H9 (cell line): ENCODE measurements at places on chromosomes 12 and 14.

- peak; percentile 59 for DNase-seq
Measured at GRCh38 chr12:89707703-89708564, 704 bp downstream of the ATP2B1 start.

GRCh38 chr14:35380794-35381193 lies 23.8 kb downstream of the NFKBIA start:
- no peak for DNase-seq

DNA sequence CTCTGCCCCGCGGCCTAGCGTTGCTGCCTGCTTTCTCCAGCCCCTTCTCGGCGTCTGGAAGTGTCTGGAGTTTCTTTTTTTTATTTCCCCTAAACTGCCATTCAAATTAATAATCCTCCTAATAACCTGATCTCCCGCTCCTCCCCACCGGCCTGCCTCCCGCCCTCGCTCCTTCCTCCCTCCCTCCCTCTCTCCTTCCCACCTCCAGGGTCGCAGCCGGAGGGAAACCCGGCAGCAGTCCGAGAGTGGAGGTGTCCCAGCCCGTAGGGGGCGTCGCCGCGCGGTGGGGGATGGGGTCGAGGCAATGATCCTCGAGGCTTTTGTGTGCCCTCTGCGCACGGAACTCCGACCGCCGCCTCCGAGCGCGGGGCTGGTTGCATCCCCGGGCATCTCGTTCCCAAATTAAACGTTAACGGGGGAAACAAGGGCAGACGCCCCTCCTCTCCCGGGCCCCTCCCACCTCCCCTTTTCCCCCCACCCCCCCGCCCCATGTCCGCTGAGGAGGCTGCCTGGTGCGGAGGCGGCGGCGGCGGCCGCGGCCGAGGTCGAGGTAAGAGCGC lies 1.0 kb upstream of the SOCS2 start:
- DNase-seq: peak; percentile 94

- DNase-seq: no peak
Measured at GRCh38 chr14:62133776-62134550, 371.7 kb downstream of the SNAPC1 start.

DNA sequence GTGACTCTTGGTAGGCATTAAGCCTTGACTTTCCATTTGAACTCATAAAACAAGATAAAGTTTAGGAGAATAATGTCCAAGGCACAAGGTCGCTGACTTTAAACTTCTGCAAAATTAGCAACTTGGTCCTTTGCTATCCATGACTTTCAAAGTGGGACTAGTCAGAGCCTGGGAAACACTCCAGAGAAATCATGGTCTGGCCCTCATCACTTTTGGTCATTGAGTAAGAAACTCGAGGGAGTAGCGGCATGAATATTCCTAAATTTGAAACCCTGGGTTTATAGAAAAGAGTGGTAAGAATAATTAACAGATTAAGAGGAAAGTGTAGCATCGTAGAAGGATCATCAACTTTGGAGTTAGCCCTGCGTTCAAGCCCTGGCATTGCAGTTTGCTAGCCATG lies 16.9 kb upstream of the APPL2 start:
- no peak for DNase-seq

- peak; percentile 95 for DNase-seq
Measured at GRCh38 chr12:94560431-94561221, 89.7 kb downstream of the TMCC3 start.

GRCh38 chr12:71385155-71385554 lies 54.4 kb upstream of the LGR5 start:
- DNase-seq: no peak
